ENCODE measurements at places on chromosomes 2 and 18.

- DNase-seq = no peak
Observed at GRCh38 chr18:43590182-43590903, 313.1 kb upstream of the SYT4 start.

DNA sequence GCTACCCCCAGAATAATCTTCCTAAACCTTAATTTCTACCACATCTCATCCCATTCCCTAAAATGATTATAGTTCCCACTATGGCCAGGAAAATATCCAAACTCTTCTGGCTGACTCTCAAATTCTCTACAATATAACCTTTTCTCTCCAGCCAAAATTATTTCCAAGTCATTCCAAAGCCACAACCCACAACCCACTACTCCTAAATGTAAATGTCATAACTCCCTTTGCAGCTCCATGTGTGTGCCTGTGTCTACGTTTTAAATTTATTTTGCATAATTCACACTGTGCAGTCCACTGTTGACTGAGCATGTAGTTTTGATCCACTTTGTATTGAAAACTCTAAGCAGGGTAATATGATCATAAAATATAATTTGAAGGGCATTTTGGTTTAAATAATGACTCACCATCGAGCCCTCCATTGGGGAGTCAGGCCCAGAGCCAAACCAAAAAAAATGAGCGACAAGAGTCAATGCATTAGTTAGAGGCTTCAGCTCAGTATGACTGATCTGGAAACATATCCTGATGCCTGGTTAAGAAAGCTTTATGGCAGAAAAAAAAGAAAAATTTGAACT lies 171.0 kb downstream of the AFF3 start:
- DNase-seq = no peak

- DNase-seq = no peak
Observed at GRCh38 chr2:241007111-241007510, 8.7 kb downstream of the SNED1 start.

GRCh38 chr2:221370857-221371211 lies 201.3 kb downstream of the EPHA4 start:
- no peak for DNase-seq

GRCh38 chr2:112876971-112877361 lies 34.0 kb upstream of the IL37 start:
- DNase-seq = no peak

- no peak for DNase-seq
Observed at GRCh38 chr2:203237346-203238238, 1.2 kb upstream of the CYP20A1 start.

DNA sequence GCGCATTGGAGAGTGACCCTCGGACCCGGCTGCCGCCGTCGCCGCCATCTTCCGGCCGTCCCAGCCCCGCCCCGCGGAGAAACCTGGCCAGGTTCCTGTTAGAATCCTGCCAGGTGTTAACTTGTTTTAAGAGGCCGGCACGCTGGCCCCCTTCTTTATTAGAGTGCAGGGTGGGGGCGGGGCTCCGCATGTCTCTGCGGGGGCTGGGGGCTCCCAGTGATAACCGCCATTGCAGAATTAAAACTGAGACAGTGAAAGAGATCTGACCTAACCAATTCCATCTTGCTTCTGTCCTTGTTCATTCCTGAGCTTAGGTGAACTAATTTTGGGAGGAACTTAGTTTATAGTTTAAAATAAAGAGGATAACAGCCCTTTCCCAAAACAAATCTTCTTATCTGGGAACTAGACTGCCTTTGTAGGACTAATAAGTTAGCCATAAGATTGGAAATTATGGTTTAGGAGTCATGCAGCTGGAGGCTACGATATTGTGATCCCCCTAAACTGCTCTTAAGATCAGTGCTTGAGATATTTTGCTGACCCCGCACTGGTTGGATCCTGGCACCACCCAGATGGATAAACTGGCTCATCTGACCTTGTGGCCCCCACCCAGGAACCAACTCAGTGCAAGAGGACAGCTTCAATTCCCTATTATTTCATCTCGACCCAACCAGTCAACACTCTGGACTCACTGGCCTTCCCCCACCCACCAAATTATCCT lies 543 bp upstream of the STARD7 start:
- no peak for DNase-seq

DNA sequence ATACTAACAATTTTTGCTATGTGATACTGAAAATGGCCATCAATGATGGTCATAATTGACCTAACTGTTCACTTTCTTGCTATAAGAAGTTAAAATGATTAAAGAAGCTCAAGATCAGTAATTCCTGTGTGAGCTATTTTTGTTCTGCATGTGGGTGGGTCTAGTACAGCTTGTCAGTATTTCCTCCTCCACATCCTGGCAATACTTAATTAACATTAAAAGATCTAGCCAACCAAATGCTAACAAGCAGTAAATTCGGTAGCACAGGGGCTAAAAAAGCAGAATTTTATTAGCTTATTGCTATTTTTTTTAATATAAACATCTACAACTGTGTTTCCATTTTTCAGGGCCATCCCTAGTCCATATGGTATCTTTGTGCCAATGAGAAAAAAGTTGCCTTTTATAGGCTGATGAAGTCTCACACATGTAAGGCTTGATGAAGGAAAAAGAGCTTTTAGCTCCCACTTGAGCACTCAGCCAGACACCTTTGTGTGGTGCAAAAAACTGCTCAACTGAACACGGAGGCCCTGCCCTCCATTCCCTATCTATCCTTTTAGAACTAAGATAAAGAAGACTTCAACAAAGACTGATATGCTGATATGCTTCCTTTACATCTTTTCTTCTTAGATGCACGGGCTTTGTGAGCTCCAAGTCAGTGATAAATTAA lies 4.9 kb upstream of the PNO1 start:
- DNase-seq = no peak

DNA sequence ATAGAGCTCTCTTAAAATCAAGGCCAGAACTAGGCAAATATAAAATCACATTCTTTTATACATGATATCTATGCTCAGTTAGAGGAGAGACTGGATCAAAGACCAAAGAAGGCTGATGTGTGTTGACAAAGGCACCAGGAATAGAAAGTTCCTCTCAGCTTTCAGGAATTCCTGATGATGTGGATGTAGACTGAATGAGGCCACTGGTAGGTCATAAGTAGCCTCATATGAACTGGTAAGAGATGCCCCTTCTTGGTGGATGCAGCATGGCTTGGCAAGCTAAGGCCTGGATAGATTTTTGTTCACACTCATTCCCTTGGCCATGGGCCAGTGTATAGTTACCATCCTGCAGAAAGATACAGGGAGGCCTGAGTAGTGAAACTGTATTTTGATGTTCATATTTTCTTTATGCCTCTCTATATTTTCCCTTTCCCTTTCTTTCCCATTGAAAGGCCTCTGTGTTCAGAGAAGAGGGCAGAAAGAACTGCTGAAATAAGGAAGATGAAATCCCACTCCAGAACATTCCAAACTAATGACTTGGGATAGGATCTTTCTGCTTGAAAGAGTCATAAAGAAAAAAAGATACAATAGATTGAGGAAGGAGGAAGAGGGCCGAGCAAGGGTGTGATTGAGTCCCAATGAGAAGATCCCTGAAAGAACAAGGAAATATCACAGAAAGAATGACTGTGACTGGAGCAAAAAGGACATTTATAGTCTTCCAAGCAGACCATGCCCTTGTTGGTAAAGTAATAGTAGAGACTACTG lies 2182.7 kb upstream of the PIK3C3 start:
- no peak for DNase-seq

GRCh38 chr2:157837851-157838441 lies 38.2 kb downstream of the ACVR1 start:
- DNase-seq = no peak

- DNase-seq = no peak
Observed at GRCh38 chr2:128308284-128308731, 10.4 kb downstream of the HS6ST1 start.

- no peak for DNase-seq
Observed at GRCh38 chr2:47023332-47023731, 107.7 kb upstream of the MCFD2 start.

DNA sequence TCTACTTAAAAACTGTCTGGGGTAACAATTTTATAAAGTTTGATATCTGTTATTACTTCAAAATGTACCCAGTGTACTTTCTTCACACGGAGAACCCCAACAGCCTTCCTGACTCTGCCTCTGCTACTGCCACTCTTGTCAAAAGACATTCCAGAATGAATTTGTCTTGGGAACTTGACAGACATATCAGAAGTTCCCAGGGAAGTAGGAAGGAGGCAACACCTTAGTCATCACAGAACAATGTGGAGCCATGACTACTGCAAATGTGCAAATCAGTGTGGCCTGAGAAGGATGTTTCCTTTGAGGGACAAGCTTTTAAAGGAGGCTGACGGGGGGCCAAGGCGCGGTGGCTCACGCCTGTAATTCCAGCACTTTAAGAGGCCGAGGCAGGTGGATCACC lies 133.8 kb upstream of the RNF152 start:
- DNase-seq = no peak

- DNase-seq = peak; percentile 16
Observed at GRCh38 chr2:134782792-134783191, 55.6 kb upstream of the ACMSD start.

- no peak for DNase-seq
Observed at GRCh38 chr2:9983401-9984216, 32.1 kb downstream of the GRHL1 start.

DNA sequence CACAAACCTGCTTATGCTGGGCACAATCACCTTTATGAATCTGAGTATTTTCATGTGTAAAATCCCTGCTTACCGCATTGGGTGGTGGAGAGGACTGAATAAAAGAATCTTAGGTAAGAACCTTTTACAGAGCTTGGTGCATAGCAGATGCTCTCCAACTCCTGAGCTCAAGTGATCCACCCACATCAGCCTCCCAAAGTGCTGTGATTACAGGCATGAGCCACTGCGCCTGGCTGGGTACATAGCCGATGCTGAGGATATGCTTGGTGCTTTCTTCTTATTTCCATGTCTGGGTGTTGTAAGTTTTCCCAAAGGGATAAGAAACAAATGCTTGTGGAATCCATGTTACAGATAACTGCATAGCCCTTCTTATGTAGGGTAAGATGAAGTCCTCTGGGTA lies 244.3 kb upstream of the PXDN start:
- no peak for DNase-seq

- DNase-seq = no peak
Observed at GRCh38 chr2:226994775-226995174, 158.9 kb downstream of the RHBDD1 start.

DNA sequence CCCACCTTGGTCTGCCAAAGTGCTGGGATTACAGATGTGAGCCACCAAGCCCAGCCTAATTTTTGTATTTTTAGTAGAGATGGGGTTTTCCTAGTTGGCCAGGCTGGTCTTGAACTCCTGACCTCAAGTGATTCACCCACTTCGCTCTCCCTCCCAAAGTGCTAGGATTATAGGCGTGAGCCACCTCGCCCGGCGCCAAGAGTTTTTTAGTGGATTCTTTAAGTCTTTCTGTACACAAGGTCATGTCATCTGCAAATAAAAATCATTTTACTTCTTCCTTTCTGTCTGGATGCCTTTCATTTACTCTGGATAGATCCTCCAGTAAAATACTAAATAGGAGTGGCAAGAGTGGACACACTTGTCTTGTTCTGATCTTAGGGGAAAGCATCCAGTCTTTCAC lies 61.7 kb downstream of the KCMF1 start:
- no peak for DNase-seq

DNA sequence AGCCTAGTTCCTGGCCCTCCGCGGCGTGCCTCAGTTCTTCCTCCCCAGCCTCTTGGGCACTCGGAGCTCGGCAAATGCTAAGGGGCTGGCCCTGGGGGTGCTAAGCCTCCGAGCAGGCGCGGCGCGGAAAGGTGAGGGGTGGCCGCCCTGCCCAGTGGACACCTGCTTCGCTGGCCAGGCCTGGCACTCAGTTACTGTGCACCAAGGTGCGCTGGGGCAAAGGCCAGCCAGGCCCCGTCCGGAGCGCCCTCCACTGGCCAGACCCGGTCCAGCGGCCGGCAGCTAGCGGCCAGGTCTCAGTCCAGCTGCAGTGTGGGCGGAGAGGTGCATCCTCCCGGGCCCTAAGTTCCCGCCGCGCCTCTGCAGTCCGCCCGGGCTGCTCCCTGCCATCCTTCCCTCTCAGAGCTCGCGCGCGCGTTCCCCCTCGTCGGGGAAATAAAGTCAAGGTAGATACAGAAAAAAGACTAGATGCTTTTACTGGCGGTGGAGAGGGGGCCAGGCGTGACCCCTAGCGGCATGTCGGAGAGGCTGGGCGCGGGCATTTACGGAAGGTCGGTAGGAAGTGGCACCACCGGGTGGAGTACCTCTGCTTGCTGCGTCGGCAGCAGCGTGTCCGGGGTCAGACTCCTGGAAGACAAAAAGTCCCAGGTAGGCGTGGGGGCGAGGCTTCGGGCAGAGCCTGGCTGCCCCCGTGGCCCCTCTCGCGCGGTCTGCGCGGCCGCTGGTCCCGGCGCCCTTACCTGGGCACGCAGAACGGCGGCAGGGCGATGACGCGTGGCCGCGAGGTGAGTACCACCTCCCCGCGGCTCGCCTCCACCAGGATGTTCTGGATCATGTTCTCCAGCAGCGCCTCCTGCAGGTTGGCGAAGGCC lies 9.4 kb upstream of the CRYBA2 start:
- peak; percentile 30 for DNase-seq

DNA sequence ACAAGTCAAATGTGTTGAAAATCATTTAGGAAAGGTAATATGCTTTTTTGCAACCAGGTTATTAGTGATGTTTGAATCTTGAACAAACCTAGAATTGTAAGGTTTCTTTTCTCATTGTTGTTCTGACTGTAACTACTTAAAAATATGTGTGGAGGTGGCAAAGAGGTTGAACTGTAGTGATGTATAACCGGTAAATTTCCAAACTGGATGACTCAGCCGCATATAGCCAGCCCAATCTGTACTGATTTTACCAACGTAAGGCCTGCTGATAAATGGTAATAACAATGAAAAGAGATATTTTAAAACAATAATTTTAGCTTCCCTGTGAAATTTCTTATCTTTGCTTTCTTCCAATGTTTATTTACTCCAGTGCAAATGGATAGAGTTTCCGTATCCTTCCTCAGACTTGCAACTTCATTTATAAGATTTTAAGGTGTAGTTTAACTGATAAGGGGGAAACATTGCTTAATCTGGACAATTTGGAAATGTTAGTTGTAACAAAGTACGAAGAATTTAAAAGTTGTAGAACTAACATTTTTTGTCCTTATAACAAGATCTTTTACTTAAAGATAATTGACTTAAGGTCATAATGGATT lies 1170.4 kb upstream of the ZEB2 start:
- no peak for DNase-seq

GRCh38 chr2:80852079-80852807 lies 547.7 kb upstream of the LRRTM1 start:
- no peak for DNase-seq
